Suppressor macrophage (primary cell): ENCODE measurements at places on chromosomes 1 and 21.

- DNase-seq, result peak; percentile 73
Measured at GRCh38 chr1:221712198-221712684, 29.6 kb downstream of the DUSP10 start.

DNA sequence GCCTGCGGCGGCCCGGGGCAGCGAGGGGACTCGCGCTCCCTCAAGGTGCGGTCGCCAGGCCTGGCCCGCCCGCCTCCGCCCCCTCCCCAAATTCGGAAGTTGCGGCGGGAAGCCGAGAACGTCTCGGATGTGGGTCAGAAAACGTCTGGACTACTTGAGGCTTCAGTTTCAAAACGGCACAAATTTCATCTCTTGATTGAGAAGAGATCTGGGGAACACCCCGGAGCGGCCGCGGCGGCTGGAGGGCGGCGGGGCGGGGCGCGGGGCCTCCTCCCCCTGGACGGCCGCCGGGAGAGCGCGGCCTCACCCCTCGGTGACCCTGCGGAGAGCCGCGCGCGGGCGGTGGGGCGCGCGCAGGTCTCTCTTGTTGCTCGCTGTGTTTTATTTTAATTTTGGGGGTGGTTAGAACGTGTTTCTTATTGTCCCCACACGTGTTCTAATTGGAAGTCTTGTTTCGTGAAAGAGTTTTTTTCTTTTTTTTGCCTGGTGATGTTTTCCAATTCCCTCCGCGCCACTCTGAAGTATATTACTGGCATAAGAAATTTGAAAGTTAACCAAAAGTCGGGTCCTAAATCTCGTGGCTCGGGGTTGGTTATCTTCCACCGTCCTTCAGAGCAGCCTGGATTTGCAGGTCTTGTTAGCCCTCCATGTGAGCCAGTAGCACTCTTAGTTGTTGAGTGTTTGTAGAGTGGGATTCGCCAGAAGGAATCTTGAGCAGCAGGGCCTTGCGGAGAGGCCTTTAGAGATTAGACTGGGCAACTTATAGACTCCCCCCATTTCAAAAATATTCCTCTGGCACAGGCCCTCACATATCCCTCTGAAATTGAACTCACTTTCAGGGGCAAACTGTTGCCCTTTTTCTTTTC, 749 bp downstream of the PCBP3 start:
- peak; percentile 66 for DNase-seq

- DNase-seq, result peak; percentile 54
Measured at GRCh38 chr1:244801246-244801645, 34.2 kb upstream of the COX20 start.

- no peak for DNase-seq
Measured at GRCh38 chr1:203599875-203600781, 26.5 kb upstream of the ATP2B4 start.

DNA sequence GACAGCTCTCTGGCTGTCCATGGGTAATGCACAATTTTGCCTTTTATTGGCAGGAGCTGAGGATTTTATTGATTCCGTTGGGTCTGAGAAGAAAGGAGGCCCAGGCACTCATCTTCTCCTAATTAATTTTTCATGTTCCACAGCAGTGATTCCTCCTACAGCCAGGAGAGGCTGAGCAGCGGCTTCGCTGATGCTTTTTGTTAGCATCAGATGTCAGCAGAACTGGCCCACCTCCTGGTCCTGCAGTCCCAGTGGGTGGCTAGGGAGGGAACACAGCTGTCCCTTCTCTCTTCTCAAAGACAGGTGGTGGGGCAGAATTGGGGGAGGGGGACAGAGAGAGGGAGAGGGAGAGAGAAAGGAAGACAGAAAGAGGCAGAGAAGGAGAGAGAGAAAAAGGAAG, 5.7 kb downstream of the MT1HL1 start:
- DNase-seq, result no peak

DNA sequence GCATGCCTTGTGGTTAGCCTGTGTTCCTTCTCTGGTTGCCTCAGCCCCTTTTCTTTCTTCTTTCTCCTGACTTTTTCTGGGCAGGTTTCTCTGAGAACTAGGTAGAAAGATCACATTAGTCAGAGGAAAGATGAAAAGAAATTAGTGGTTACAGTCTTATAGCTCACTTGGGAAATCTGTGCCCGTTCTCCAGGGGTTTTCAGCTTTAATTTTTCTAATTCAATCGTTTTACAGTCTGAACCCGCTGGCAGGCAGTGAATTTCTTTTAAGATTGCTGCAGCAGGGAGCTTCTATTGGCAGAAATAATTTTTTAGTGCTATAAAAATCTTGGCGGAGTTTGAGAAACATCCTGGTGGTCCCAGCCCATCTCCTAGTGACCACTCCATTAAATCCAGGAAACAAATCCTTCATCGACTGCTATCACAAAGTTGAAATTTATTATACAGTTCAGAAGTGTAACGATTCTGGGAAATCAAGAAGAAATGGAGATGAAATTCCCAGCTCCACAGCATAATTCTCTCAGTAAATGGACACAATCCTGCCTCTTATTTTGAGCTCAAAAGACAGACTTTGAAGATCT, 113.1 kb downstream of the PCP4 start:
- no peak for DNase-seq

DNA sequence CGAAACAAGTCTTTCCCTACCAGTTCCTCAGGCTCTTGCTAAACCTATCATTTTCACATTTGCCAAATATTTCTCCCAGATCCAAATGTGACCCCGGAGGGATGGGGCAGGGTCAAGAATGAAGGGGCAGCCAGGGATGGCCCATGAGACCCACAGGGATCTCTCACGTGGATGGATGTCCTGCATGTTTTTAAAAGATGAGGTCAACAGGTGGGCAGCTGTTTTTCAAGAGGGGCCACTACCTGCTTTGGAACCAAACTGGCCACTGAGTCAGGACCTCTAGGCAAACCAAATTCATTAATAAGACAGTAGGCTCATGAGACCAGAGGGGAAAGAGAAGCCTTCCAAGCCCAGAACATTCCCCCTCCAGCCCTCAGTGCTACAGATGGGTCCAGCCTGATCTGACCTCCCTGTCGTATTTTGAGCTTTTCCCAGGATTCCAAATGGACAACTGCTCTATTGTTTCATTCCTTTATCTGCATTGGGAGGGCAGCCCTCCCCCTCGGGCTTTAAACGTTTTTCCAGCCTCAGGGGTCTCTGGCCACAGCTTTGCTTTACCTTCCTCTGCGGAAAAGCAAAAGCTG, 252.5 kb upstream of the IRF2BP2 start:
- DNase-seq, result no peak

- peak; percentile 95 for DNase-seq
Measured at GRCh38 chr21:35565204-35565611, 495.1 kb downstream of the SETD4 start.

DNA sequence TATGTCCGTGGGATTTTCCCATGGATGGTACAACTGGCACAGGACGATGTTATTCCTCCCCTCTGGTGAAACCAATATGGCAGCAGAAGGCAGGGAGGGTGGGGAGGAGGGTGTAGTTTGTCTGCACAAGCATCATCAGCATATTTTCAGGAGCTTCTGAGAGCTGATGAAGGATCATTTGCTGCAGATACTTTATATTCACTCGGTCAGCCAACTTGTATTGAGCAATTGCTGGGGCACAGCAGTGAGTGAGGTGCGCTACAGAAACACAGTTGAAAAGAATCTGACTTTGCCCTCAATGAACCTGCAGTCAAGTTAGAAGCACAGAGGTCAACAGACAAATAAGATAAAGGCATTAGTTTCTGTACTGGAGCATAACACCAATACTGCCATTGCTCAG, 13.0 kb downstream of the PKP1 start:
- DNase-seq, result no peak

- DNase-seq, result no peak
Measured at GRCh38 chr1:160761046-160761445, 22.0 kb downstream of the SLAMF7 start.

- no peak for DNase-seq
Measured at GRCh38 chr1:166272851-166273250, 106.0 kb upstream of the FAM78B start.

DNA sequence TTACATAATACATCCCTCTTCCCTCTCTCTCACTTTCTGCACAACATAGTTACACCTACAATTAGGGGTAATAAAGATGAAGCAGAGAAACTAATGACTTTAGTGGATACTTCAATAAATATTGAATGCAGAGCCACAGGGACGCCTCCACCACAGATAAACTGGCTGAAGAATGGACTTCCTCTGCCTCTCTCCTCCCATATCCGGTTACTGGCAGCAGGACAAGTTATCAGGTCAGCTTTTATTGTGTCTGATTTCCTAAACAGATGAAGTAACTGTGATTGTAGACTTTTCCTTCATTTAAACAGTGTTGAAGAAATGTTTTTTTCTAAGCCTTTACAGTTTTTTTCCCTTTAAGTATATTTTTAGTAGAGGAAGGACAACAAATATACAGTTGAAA, 281.6 kb downstream of the TPR start:
- DNase-seq, result peak; percentile 14

DNA sequence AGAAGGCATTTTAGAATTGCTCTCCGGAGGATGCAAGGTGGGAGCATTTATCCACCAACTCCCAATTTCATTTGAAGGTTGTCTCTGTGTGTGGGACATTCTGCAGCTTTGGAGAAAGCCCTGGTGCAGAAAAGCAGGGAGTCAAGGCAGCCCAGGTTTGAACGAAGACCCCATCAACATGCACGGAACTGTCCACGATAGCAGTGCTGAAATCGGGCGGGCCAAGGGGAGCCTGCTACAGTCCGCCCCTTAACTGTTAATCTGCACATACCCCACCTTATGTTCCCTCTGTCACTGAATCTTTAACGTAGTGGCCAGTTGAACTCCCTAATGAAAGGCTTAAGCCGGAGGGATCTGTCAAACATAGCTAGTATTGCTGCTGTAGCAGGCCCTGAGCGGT, 68.8 kb upstream of the C1orf174 start:
- DNase-seq, result no peak

- no peak for DNase-seq
Measured at GRCh38 chr1:16478091-16478490, 36.0 kb downstream of the RNU1-1 start.

DNA sequence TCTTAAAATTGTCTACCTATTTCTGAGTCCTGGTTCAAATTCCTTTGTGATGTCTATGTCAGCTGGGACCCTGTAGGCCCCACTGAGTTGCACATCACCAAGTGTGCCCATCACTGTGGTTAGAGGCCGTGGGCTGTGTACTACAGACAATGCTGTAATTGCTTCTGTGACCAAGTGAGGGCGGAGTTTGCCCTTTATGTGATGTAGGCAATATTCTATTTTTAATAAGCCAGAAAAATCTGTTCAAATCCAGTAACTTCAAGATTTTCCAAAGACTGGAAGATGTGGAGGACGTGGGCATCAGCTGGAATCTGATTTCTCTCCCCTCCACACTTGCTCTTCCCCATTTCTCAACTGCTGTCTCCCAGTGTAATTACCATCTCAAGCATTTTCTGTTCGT, 215.4 kb downstream of the PBX1 start:
- DNase-seq, result no peak
